ENCODE measurements at places on chromosomes 12 and 14.
A peak's percentile ranks its signal among the peaks of the same experiment; 100 is the strongest.

DNA sequence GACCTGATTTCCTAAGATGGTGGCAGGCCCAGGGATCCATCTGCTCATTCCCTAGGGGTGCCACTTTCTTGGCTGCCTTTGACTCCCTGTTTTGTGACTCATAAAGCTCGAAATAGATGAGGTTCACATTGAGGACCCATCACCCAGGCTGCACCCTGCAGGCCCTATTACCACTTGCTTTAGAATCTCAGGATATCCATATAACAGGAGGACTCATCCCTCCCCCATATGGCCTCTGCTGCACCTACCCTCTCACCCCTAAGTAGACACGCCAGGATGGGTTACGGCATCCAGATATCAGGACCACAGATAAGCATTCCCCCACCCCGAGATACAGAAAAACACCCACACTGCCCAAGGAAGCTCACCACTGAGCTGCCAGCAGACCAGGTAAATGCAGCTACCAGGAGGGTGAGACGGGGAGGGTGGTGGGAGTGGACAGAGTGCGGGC is 155.7 kb downstream of the DPF3 start:
- no peak for DNase-seq

- DNase-seq: no peak
Observed at GRCh38 chr12:68163560-68164081, 4.1 kb upstream of the IFNG start.

DNA sequence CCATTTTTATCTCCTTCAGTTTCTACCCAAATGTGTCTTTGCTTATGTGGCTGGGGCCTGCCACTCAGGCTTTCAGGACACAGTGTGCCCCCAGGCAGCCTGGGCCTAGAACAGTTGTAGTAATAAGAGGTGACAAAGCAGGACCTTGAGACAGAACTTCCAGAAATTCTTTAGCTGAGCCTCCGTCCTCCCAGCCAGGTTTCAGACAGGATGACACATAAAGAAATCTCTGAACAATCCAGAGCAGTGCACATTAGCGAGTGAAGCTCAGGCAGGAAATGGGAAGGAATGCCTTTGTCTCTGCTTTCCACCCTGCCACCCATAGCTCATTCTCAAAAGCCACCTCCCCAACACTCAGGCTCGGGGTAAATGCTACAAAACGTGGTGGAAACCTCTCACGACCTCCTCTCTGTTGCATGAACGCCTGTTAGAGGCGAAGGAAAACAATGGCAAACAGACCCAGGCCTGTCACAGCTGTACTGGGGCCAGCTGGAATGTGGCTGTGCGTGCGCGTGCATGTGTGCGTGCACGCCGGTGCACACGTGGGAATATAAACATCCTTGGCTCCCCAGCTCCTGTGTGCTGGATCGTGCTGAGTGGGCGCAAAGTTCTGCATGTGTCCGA is 286.7 kb downstream of the ZFP36L1 start:
- DNase-seq: no peak

DNA sequence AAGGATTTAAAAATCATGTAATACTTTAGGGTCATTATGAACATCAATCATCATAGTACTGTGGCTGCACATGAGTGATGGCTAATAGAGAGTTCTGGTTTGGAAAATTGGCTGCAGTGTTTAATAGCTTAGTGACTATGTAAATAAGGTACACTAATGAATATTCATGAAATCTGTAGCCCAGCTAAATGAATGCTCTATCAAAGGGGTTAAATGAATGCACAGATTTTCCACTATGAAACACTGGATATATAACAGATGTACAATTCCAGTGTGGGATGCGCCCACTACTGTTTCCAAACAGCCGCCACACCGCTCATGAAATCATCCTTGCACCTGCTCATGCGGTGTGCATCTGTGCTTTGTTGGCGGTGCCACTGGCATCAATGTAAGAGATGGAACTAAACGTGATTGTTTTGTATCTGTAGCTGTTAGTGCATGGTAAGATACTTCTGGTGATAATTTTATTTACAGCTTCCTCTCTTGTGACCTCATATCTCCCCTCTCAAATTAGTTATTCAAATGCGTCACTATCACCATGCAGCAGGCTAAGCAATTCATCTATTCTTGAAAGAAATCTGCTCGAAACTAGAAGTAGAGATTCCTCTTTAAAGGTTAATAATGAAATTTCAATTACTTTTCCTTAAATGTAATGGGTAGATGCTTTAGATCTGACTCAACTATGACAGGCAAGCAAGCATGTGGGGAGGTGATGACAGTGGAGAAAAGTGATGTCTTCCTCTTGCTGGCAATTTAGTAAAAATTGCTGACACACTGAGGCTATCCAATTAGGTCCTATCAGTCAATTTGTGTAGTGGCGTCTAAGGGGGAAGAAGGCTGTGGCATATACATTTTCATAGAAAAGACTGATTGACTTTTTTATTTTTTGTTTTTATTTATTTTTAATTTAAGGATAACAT is 433.6 kb downstream of the AEBP2 start:
- no peak for DNase-seq

DNA sequence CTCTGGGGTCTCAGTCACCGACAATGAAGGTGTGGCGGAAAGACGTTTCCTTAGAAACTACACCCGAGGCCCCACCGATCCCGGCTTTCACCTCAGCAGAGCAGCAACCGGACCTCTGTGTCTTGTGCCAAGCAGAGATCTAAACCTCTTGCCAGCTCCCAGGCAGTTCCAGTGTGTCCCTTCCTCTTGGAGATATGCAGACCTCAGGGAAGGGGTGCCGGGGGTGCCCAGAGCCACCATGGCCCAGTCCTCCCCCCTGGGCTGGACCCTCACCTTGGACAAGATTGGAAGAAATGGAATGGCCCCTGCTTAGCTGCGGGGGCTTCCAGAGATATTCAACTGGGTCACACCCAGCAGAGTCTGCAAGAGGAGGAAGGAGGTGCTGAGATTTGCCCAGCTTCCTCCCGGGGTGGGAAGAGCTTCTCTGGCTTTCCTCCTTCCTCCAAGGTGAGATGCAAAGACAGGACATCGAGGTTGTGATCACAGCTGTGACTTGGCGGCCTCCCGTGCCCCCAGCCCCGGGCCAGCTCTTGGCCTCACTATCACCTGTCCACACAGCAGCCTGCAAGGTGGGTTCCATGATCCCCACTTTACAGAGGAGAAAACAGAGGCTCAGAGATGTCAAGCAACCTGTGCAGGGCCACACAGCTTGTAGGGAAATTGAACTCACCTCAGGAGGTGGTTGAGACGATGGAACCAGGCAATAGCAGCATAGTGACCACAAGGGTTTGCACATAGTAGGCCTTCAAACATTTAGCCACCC is 281.7 kb upstream of the RTL1 start:
- no peak for DNase-seq

- peak; percentile 5 for DNase-seq
Observed at GRCh38 chr12:121992059-121992879, 29.4 kb upstream of the BCL7A start.

GRCh38 chr12:103884316-103884715 is 43.3 kb upstream of the NT5DC3 start:
- DNase-seq: no peak

DNA sequence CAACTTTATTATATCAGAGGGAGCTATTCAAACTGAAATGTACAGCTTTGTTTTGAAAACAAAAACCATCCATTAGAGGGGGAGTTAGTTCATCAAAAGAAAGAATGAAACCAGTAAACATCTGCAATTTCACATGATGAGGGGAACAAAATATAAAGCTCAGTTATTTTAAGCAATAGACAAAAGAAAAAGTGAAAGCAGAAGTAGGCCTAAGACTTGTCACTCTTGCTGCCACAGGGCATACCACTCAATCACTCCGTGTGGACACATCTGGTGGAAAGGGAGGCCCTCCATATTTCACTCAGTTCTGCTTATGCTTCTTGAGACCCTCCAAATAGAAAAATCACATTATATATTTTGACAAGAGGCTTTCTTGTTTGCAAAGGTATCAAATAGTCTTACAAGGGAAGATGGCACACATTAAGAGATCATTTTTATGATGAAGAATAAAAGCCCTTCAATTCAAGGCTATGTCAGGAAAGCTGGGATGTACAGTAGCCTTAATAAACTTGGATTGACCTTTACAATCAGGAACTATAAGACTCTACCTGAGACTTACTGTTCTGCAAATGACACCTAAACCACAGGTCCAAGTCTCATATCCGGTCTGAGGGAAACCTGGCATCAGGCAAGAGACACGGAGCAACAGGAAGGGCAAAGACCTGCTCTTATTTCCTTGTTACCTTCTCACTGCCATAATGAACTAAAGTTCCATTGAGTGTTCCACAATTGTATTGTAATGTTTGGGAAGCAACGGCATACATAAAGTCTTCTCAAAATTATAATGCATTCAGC is 222.5 kb upstream of the GRIP1 start:
- DNase-seq: no peak

All from stimulated activated CD8-positive, alpha-beta memory T cell treated with anti-CD3 and anti-CD28 coated beads, Interleukin-7, amount 100 ng/mL, for 1 hour (primary cell).